ENCODE measurements at places on chromosomes 2 and 18.

DNA sequence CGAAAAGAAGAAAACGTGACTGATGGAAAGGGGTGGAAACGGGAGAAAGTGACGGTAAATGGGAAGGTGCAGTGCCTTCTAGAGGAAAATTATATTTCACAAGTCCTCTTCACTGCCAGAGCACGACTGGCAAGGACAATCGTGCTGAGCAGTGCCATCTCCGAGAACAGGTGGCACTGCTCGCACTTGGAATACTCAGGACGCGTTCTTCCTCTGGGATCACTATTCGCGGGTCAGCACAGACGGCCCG is 364 bp downstream of the STAT1 start:
- DNase-seq = no peak

- no peak for DNase-seq
Measured at GRCh38 chr2:164657129-164657528, 35.8 kb upstream of the GRB14 start.

GRCh38 chr2:10935953-10936942 is 24.5 kb downstream of the KCNF1 start:
- DNase-seq = no peak

GRCh38 chr2:43276266-43276941 is 50.0 kb upstream of the ZFP36L2 start:
- DNase-seq = no peak

DNA sequence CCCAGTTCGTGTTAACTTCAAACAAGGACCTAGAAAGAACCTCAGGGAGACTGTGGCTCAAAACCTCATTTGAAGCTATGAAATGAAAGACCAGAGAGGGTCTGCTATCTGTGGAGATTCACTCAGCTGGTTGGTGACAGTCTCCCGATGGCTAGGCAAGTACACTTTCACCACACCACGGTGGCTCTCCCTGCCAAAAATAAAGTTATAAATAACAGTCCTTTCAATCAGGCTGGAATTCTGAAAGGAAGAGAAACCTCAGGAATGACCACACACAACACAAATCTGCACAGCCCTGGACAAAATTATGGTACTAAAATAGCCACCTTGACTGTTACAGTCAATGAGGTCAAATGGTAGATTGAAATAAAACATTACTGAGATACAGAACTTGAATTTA is 160.3 kb upstream of the ACAA2 start:
- no peak for DNase-seq

DNA sequence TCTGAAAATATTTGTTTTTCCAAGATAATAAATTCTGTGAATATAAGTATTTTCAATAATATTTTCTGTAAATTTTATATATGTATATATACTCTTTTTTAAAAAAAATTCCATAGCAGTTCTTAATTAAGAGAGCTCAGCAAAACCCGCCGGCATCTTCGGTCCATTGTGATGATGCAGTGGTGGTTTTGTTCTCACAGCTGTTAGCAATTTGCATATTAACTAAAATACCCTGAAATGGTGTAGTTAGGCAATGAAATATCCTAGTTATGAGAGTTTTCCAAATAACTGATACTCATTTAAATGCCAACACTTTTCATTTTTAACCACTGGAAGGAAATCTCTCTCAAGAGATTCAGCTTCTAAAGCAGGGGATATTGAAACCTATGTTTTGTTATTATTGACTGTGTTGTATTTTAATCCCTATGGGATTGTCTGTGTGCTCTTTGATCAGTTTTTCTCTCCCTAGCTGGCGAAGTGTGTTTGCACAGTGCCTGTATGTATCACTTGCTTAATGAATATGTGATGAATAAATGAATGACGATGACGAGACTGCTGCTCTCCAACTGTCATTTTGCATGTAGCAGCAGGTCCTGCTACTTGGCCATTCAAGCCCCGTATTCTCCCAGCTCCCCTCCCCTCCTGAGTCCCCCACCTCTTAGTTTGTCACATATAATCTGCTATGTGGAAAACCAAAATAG is 42.4 kb downstream of the PSMG2 start:
- DNase-seq = no peak

DNA sequence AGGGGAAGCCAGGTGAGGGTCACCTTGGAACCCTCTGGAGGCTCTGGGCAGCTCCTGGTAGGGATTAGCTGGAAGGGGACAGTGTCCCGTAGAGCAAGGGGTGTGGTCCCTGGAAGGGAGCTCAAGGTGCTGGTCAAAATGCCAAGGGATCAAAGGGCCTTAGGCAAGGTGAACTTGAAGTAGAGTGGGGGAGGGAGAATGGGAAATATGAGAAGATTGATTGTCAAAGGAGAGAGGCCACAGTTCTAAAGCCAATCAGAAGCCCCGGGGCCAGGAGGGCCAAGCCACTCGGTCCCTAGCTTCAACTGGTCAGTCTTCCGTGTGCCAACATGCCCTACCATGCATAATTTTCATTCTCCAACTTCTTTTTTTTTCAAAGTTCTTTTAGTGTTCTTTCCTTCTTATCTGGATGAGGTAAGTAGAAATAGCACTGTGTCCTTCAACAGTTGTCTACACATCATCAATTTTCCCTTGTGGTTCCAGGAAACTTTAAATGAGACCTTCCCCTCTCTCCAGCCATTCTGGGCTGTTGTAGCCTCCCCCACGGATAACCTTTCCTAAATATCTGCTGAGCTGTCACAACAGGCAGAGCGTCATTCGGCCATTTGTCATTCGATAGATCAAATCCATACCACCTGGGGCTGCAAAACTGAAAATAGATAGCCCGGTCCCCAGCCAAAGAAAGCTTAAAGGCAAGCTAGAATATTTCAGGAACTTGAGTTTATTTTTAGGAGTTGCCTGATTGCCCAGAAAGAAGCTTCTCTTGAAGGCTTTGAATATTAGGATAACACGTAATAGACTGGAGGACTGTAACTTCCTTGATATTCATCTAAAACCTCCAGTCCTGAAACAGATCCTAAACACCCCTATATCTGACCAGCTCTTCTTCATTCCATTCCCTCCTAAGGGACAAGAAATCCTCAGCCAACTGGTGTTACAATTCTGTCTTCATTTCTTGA is 83.3 kb downstream of the ALPK2 start:
- DNase-seq = no peak

DNA sequence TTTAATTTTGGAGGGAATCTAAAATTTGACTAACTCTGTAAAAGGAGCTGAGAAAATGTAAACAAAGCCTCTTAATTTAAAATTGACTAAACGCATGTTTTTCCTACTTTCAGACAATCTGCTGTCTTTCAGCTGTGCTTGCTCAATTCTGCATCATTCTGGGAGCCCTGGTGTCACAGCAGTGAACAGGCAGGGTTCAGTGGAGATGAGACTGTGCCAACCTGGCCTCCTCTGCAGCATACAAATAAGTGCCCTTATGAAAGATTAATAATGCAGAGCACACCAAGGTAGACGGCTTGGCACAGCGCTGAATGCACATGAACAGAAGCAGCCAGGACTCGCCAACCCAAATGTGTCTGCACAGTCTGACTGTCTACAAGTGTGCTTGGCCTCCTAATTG is 222.0 kb upstream of the CHAC2 start:
- DNase-seq = no peak

DNA sequence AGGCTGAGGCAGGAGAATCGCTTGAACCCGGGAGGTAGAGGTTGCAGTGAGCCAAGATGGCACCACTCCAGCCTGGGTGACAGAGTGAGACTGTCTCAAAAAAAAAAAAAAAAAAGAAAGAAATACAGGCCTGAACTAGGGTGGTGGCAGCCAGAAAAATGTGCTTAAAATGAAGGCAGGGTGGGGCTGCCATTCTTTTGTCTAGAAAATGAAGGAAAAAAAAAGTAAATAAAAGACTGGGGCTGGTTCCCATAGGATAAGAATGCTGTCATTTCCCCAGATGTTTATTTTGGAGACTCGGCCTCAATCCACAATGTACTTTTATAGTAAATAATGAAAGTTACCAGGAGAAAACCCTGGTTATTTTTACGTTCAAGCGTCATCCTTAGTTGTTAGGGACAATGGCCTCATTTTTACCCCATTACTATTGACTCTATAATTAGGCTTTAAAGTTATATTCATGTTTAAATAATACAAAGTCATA is 58.9 kb downstream of the ATP8B1 start:
- DNase-seq = no peak

DNA sequence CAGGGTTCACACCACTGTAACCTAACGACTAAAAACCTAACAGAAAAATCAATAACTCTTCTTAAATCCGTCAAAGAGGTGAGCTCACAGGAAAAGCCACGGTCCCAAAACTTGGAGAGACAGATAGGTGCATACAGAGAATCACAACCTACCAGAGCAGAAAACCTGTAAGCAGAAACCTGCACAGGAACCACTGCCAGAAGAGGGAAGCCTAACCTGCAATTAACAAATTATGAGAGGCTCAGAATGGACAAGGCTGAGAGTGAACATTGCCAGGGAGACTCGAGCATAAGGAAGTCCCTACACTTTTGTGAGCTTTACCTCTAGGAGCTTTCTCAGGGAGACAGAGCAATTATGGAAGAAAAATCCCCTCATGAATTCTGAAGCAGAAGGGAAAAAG is 156.2 kb upstream of the NETO1 start:
- no peak for DNase-seq

GRCh38 chr2:60028849-60029565 is 524.4 kb downstream of the BCL11A start:
- no peak for DNase-seq

DNA sequence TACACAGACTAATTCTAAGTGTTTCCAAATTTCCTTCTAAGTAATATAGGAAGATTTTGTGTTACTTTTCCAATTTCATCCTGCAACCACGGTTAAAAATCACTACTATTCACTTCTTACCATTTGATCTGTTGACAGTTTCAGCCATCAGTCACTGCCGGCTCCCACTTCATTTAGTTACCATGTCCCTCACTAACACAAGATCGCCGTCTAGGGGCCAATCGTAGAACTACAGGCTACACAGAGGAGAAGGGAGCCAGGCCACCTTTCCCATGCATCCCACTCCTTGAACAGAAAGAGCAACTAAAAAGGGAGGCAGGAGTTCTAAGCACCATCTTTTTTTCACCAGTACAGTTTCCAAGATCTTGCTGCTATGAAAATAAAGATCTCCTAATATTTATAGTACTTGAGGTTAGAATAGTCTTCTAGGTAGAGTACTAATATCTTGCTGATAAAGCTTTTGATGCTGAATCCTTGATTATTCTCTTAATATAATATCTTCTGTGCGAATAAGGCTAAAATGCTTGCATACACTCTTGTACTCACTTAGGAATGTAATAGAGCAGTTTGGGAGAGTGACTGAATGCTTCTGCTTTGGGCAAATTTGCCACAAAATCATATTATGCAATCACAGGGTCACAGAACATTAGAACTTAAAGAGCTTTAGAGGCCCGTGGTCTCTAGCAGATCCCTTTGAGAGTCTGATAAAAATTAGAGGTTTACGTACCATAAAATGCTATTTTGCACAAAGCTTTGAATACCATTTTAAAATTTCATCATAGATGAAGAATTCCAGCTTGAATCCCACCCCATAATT is 39.5 kb upstream of the CYP1B1 start:
- DNase-seq = peak; percentile 81

DNA sequence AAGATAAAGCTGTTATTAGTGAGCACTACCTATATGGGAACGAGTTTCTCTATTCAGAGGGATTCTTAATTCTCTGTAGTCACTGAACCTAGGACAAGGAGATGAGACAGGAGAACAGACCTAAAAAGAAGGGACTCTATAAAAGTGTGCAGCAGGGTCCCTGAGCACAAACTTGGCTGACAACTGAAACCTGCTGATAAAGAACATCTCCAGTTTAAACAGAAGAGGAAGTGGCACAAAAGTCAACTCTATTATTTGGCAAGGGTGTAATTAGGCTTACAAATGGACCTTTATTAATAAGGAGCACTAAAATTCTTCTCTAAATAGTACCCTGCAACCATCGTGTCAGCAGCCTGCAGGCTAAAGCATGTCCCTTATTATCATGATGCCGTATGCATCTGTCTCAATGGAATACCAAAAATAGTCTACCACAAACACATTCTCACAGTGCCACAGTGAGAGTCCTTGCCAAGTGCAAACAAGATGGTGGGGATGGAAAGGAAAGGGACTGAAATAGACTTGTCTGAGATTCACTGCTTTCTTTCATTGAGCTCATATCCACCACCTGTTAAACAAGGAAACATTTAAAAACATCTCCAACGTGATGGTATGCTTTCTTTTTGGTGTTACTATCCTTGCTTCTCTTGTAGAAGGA is 260.2 kb downstream of the INSIG2 start:
- no peak for DNase-seq

- DNase-seq = no peak
Measured at GRCh38 chr2:129716781-129717559, 262.5 kb upstream of the RAB6C start.

Data from D341Med (cell line).